Left ventricle myocardium inferior (tissue), 1 donor: ENCODE measurements at places on chromosomes 2 and 18. TPM values are rescaled to one million over a fixed set of nuclear protein-coding genes. Genes with fewer than 3 reads are reported as not detected.

Gene TRIB2
- total RNA-seq, result 31.1 TPM

Gene ALPG
- total RNA-seq, result not detected

Gene CNDP1
- total RNA-seq, result not detected

Gene PRSS56
- not detected for total RNA-seq

Gene SOWAHC
- total RNA-seq, result 2.3 TPM

GRCh38 chr2:226118471-226119429 is 680.9 kb downstream of the IRS1 start:
- H3K27me3 ChIP-seq, result no peaks in the 10 kb centered on the region
- peak overlapping the region; percentile 52 for H3K27ac ChIP-seq
- H3K4me1 ChIP-seq, result peaks cover 18% of the 10 kb centered on the region
- H3K4me3 ChIP-seq, result peak overlapping the region; percentile 22
- DNase-seq, result no peak
- H3K36me3 ChIP-seq, result no peaks in the 10 kb centered on the region

- H3K4me3 ChIP-seq, result no peak overlapping the region
- H3K27ac ChIP-seq, result no peak overlapping the region
- H3K36me3 ChIP-seq, result no peaks in the 10 kb centered on the region
Measured at GRCh38 chr2:197908156-197908555, 103.8 kb downstream of the PLCL1 start.

GRCh38 chr2:226644399-226644865 is 155.2 kb downstream of the IRS1 start:
- peaks cover 30% of the 10 kb centered on the region for H3K4me1 ChIP-seq
- peak; percentile 33 for DNase-seq
- H3K27me3 ChIP-seq, result peaks cover 8% of the 10 kb centered on the region
- no peak overlapping the region for H3K4me3 ChIP-seq
- peak overlapping the region; percentile 63 for H3K27ac ChIP-seq

DNA sequence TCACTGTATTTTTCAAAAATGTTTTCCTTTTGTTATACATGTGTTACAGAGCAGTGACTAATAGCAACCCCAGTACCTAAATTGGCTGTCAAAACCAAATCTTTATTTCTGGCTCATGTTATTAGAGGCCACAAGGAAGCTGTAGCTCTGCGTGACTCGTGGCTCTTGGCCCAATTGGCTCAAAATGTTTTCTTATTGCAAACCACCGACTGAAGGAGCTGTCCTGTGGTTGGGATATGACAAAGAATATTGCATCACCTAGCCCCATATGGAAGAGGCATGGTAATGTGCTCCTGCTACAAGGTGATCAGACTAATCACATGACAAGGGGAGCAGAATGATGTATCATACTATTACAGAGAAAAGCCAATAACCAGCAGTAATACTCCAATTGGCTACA is 1058.5 kb downstream of the CBLN2 start:
- no peaks in the 10 kb centered on the region for H3K36me3 ChIP-seq
- H3K27ac ChIP-seq, result no peak overlapping the region
- no peaks in the 10 kb centered on the region for H3K4me1 ChIP-seq
- H3K4me3 ChIP-seq, result no peak overlapping the region
- DNase-seq, result no peak
- no peaks in the 10 kb centered on the region for H3K27me3 ChIP-seq

- no peaks in the 10 kb centered on the region for H3K36me3 ChIP-seq
- no peak for DNase-seq
- H3K4me3 ChIP-seq, result no peak overlapping the region
- no peaks in the 10 kb centered on the region for H3K4me1 ChIP-seq
Measured at GRCh38 chr2:154620471-154620870, 78.0 kb upstream of the KCNJ3 start.
